ENCODE measurements at places on chromosomes 6 and 20.

- DNase-seq, result peak; percentile 29
Measured at GRCh38 chr6:24859608-24860200, 61.0 kb upstream of the ARMH2 start.

DNA sequence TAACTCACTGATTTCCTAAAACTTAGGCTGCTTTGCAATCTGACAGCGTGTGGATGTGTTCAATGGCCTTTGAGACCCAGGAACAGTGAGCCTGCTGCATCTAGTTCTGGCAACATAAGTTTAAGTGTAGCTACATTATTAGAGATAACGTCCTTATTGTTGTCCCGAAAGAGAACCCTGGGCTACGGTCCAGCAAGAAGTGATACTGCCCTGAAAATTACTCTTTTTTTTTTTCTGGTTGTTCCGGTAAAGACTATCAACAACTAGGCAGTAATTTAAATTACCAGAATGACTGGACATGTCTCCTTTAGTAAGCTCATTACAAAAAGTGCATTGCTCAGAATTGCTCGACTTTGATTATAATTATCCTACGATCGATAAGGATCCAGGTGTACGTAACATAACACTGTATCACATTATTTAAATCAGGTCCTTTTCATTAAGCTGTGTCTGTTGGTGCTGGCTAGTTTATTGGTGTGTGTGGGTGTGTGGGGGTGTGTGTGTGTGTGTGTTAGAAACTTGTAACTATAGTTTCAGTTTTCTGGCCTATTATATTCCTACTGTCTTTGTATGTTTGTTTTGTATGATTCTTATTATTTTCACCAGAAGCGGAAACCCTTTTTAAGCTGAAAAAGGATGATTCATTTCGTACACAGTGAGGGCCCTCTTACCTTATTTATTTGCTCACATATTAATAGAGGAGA is 3.0 kb downstream of the TSHZ2 start:
- no peak for DNase-seq

GRCh38 chr6:140736231-140736630 is 1361.8 kb upstream of the CITED2 start:
- DNase-seq, result peak; percentile 72

GRCh38 chr6:132960720-132961119 is 146.4 kb downstream of the RPS12 start:
- DNase-seq, result peak; percentile 44

DNA sequence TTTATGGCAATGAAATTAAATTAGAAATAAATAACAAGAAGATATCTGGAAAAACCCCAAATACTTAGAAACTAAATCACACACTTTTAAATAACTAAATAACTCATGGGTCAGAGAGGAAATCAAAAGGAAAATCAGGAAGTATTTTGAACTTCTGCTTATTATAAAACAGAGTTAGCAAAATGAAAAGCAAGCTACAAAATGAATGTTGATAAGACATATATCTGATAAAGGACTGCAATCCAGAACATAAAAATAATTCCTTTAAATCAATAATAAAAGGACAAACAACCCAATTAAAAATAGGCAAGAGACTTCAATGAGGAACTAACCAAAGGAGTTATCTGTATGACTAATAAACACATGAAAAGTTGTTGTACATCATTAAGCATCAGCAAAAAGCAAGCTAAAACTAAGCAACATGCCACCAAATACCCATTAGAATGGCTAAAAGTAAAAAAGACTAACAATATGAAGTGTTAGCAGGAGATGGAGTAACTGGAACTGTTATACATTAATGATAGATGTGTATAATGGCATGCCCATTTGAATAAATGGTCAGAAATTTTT is 38.9 kb upstream of the STMND1 start:
- DNase-seq, result no peak

GRCh38 chr6:41347378-41348050 is 12.1 kb downstream of the NCR2 start:
- no peak for DNase-seq

GRCh38 chr6:109332748-109333147 is 49.5 kb downstream of the CD164 start:
- DNase-seq, result no peak

DNA sequence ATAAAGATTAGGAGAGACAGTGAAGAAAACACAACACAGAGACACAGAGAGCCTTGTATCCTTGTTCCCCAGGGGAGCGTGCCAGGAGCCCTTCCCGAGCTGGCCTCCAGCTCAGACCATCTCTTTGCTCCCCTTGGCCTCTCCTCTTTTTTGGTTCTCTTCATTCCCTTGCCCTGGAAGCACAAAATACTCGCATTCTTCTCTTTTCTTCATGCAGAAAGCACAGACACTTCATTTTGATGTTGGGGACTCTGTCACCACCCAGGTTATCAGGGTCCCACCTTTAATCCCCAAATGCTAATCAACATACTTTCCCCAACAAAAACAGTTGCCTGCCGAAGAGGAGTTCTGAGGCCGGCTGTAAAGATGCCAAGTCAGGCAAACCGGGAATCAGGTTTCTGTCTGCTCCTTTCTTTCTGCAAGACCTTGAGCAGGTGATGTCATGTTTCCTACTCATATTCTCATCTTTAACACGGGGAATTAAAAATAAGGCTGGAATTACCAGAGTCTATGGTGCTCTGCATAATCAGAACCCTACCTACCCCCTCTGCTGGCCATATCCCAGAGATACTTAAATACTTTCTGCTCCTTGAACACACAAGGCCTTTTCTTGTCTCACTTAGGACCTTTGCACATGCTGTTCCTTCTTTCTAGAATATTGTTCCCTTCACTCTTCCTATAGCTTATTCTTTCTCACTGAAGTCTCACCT is 21.7 kb downstream of the TGM6 start:
- DNase-seq, result peak; percentile 45

Measured in fibroblast of upper back skin (primary cell).